ENCODE measurements at places on chromosomes 1 and 21.

DNA sequence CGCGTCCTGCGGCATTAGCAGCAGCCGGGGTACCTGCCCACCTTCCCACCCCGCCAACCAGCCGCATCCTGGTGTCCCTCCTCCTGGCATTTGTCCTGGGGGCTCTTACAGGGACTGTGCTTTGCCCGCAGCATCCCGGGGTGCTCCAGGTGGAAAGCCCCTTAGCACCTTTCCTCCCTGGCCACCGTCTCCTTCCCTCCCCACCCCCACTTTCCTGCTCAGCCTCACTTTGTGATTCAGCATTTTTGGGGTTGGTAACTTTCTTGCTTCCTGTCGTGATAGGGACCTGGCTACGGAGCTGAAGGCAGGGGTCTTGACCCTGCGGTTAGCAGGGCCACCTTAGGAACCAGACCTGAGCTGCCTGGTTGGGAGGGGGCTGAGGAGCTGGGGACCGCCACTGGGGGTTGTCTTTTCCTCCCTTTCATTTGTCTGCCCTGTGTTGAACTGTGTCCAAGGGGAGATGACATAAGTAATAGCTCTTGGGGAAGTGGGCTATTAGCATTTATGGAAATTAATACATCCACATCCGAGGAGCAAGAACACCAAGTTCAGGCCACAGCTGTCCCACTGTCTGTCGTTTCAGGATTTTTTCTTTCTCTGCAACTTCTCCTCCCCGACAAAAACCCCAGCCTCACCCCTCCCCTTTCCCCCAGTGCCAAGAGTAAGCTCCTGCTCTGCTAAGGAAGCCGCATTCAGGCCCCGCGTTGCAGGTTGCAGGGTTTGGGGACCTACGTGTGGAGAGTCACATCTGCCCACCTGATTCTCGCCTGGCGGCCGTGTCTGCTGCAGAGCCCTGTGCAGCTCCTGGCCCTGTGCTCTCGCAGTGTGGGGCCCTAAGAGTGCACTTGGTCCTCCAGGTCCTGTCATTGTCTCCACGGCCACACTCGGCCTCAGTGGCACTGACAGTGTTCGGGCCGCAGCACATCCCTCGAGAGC, 1.6 kb upstream of the NPHP4 start:
- no peak for DNase-seq

DNA sequence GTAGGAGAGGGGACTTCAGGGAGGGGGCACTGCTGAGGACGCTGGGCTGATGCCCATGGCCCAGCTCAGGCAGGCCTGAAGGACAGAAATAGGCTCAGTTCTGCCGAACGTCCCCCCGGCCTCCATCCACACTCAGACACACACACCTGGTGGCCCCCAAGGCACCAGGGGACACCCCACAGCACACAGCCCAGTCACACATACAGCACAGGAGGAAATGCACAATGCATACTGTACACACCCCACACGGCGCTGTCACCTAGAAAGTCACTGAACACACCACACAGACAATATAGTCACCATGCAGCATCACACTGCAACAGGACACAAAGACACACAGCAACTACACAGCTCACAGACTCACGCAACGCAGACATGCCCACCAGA, 562 bp downstream of the SYTL1 start:
- DNase-seq, result no peak

DNA sequence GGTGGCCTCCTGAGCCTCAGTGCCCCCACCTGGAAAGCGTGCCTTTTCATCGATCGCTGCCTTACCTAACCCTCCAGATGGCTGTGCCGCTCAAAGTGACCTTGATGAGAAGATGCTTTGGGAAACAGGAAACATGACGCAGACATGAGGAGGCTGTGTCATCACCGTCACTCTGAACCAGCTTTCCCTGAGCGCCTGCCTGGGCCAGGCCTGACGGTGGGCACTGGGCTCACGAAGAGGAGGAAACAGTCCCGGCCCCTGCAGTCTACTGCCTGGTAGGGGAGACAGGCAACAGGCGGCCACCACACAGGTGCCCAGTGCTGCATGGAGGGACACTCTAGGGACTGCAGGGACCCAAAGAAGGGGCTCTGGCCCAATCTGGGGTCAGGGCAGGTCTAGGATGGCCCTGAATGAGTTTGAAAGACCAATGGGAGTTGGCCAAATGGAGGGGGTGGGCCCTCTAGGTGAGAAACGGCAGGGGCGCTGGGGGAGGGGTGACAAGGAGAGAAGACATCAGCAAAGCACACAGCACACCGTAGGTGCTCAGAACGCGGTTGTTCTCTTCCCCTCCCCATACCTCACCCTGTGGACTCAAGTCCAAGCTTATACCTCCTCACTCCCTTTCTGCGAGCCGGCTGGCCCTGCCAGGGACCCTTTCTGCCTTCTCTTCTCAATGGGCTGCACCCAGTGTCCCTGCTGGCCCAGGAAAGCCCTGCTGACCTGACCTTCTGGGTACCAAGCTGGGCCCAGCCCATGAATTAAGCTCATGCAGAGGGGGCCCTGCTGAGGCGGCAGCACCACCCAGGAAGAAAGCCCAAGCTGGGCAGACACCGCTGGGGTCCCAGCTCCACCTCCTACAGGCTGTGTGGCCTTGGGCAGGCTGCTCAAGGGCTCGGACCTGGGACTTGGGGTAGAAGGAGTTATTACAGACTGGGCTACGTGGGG, 44.9 kb downstream of the GLIS1 start:
- DNase-seq, result peak; percentile 44

DNA sequence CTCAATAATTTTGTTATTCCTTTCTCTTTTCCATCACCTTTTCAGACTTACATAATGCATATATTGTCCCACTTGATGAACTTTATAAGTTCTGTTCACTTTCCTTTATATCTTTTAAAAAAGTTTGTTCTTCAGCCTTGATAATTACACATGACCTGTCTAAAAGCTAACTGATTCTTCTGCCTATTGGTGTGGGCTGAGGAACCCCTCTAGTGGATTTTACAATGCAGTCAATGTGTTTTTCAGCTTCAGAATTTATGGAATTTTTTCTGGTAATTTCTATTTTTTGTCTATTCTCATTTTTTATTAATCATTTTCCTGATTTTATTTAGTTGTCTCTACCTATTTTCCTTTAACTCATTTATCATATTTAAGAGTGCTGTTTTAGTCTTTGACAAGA, 7.5 kb downstream of the MNDA start:
- DNase-seq, result no peak

DNA sequence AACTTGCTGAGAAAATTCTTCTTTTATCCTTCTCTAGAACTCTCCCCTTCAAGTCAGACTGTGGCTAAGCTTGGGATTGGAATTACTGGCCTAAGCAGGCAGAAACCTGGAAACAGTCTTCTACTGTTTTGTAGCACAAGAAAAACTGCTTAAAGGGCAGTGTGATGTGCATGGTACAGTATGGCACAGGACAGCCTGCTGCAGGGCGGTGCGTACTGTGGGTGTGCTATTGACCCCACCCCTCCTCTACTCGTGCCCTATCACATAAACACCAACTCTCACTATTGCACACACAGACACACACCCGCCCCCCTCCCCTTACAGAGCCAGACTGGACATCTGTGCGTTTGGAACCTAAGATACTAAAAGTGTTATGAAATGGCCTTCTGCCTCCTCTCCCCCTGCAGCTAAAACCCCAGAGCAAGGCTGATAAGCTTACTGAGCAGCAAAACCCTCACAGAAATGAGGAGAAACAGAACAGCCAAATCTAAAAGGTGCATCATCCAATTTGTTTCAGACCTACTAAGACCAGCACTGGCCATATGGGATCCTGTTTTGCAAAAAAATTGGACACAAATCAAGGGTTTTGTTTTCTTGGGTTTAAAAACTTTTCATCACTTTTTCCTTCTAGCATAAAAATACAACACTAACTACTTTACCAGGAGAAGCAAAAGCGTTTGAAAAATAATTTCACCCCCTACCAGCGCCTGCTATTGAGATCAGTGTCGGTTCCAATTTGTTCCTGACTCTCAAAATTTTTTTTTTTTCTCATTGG, 355.8 kb upstream of the LYPLAL1 start:
- DNase-seq, result peak; percentile 5

DNA sequence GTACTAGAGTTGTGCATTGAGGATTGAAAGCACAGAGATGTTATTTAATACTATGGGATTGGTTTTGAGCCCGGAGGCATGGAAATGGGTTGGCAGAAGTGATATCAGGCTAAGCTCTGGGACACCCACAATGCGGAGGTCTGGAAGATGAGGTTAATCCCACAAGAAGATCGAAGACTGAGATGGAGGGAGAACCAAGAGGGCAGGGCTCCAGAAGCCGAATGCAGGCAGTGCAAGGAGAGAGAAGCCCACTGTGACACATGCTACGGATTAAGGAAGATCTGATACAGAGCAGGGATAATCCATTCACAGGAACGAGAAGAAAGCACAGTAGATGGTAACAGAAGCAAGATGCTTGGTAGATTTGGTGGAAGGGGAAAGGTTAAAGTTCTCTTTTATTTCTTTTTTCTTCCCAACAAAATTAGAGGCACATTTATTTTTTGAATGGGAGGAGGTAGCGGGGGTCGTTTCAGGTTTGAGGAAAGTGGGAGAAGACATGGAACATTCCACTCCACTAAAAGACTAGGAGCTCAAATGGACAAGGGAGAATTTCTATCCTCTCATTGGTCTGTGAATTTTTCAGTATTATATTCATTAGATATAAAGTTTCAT, 113.2 kb downstream of the NCAM2 start:
- DNase-seq, result no peak

DNA sequence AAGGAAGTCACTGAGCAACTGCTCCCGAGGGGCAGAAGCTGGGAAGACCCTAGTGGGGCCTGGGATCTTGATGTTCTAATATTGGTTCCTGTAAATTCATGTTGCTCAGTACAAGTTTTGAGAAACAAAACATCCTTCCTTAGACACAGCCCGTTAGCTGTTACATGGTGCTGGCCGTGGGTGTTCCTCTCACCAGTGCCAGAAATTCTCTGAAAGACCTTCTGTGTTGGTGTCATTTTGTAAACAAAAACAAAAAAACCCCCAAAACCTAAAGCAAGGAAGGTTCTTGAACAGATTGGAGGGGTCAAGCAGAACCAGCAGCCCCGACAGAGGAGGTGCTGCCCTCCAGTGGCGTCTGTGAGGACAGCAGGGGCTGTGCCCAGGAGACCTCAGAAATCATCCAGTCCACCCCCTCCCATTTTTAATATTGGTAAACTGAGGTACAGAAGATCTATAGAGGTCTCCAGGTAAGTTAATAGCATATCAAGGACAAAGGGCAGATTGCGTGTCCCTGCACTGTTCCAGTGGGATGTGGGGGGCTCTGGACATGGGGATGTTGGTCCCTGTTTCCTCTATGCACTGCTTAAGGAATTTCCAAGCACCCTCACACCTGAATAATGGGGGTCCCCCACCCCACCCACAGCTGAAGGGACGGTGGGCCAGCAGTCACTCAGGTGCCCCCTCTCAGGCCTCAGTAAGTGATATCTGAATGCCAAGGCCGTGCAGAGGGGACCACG, 38.2 kb downstream of the SLC2A7 start:
- DNase-seq, result peak; percentile 32

- DNase-seq, result no peak
Observed at GRCh38 chr21:14056771-14057191, 154.0 kb downstream of the LIPI start.

DNA sequence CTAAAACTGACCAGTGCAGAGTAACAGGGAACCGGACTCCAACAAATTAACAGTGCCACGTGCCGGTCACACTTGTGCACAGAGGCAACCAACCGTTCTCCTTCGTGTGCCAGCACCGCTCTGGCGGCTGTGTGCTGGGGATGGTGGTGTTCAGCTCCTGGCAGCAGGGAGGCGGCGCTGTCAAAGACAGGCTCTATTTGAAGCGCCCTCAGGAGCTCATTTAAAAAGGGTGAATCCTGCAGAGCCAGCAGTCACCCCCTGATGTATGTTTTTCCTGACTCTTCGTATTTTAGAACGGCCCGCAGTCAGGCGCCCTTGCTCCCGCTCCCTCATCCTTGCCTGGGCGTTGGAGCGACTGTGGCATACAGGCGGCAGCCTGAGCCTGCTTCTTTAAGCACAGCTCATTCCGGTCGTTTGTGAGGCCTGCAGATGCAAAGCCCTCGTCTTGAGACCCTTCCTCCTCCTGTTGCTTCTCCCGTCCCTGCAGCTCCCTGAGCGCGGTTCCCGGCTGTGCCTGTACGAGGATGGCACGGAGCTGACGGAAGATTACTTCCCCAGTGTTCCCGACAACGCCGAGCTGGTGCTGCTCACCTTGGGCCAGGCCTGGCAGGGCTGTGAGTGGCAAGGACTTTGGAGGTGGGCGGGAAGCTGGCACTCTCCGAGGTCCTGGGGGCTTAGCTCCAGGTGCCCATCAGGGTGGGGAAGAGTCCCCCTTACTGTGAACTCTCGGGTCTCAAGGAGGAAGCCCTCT, 1.1 kb downstream of the DFFB start:
- DNase-seq, result peak; percentile 36

GRCh38 chr1:197222025-197222685, 45.9 kb upstream of the CRB1 start:
- no peak for DNase-seq

- DNase-seq, result no peak
Observed at GRCh38 chr21:45111703-45112102, 37.3 kb downstream of the ADARB1 start.

- peak; percentile 82 for DNase-seq
Observed at GRCh38 chr21:35189077-35189863, 140.2 kb upstream of the RUNX1 start.

GRCh38 chr1:192225703-192226102, 67.4 kb downstream of the RGS18 start:
- peak; percentile 86 for DNase-seq

GRCh38 chr1:183952101-183952500, 85.4 kb downstream of the COLGALT2 start:
- DNase-seq, result peak; percentile 24

DNA sequence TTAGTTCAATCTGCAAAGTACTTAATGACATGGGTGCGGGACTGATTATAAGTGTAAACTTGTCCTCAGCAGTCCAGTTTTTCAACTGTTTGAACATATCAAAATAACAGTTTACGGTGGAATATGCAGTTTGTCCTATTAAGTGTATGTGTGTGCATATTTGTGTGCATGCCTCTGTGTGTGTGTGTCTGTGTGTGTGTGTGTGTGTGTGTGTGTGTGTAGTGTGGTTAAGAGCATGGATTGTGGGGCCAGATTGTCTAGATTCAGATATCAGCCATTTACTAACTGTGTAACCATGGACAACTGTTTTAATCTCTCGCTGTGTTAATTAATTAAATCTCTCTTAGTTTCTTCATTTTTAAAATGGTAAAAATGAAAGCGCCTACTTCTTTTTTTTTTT, 39.0 kb downstream of the NEXN start:
- DNase-seq, result no peak

- DNase-seq, result no peak
Observed at GRCh38 chr1:30446508-30446907, 276.9 kb downstream of the MATN1 start.

DNA sequence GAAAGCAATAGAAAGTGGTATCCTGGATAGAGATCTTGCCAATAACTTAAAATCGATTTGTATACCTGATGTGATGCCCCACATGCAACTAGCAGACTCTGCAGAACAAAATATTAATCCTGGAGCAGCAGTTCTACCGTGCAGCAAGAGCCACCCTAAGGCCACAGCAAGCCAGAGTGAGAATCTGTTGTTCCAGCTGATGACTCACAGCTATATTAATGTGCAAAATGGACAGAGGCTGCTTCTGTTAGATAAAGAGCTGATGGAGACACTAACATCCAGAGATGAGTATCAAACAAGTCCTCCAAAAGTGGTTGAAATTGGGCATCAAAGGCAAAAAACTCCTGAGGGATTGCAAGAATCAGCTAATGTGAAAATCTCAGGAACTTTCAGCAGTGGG, 127.8 kb downstream of the MACF1 start:
- peak; percentile 32 for DNase-seq

GRCh38 chr1:42461196-42461595, 1.9 kb upstream of the CCDC30 start:
- no peak for DNase-seq

- no peak for DNase-seq
Observed at GRCh38 chr1:109167001-109167506, 46.7 kb upstream of the SARS1 start.

Data from IMR-90 (cell line).